ENCODE measurements at places on chromosomes 5 and 9.
A peak's percentile ranks its signal among the peaks of the same experiment; 100 is the strongest.

- DNase-seq: no peak
Measured at GRCh38 chr5:14870337-14871213, 1.0 kb downstream of the ANKH start.

GRCh38 chr5:154364771-154365170 lies 81.0 kb upstream of the SAP30L start:
- no peak for DNase-seq

GRCh38 chr5:141003791-141004611 lies 37.7 kb downstream of the PCDHAC2 start:
- DNase-seq: no peak

GRCh38 chr5:122366501-122366900 lies 54.5 kb downstream of the SNCAIP start:
- no peak for DNase-seq

DNA sequence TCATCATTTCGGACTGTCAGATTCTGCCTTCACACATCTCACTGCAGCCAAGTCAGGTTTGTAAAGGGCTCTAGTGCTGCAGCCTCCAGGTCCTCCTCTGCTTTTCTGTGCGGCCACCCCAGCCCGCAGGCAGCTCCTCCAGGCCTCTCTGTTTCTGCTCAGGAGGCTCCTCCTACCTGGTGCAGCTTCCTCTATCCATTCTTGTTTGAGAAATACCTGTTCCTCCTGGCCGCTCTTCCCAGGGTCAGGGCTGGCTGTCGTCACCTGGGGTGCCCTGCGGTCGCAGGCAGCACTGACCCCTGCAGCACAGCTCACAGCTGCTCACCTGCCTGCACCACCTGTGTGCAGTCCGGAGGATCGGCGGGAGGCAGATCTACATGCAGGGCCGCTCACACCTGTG lies 387.7 kb upstream of the IRX4 start:
- DNase-seq: no peak

DNA sequence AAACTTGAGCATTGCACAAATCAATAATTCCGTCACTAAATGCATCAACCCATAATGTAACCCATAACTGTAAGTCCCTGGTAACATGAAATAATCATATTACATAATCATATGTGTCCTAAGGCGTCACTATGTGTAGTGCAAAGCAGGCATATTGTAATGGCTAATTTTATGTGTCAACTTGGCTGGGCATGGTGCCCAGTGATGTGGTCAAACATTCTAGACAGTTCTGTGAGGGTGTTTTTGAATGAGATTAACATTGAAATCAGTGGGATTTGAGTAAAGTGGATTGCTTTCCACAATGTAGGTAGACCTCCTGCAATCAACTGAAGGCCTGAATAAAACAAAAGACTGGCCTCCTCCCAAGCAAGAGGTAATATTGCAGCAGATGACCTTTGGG lies 794.4 kb upstream of the ACO1 start:
- DNase-seq: no peak

DNA sequence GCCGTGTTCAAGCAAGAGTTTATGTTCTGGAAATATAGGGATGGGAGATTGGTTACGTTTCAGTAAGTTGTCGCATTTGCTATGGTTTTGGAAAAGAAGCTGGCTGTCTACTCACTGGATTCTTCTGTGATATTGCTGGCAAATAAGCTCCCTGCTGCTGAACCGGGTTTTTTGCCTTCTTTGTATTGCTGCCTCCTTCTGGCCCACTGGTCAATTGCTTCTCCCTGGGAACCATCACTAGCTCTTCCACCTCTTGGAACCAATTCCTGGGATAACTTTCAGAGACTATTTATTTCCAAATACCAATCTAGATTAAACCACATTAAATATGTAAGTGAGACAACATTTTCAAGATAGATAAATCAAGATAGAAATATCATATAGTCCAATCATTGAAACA lies 43.0 kb downstream of the NUDT12 start:
- DNase-seq: no peak

DNA sequence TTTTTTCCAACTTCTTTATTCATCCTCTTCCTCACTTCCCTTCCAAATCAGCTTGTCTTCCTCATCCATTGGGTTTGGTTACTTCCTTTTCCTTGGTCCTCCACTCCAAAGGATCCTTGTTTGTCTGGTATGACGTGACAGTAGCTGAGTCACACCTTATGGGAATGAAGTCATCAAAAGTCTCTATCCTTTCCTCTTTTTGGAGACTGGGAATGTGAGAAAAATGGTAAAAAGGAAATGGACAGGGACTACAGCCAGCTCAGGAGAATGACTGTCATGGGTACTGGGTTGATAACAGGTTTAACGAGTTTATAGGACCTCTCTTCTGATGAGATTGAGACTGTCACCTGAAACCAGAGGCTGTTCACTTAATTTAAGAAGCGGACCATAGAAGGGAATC lies 76.2 kb upstream of the MYO10 start:
- no peak for DNase-seq

- no peak for DNase-seq
Measured at GRCh38 chr9:88663771-88664419, 128.9 kb downstream of the NXNL2 start.

DNA sequence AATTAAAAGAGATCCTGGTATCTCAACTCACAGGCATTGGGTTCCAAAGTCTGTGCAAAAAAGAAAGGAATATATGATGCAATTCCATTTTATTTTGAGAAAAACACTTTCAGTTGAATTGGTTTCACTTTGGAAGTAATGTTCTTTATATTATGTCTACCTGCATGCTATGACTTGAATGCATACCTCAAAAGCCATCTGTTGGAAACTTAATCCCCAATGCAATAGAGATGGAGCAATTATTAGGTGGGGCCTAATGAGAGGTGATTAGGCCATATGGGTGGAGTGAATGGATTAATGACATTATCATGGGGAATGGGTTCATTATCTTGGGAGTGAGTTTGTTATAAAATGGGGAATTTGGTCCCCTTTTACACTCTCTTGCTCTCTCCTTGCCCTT lies 293.3 kb downstream of the CSNK1G3 start:
- no peak for DNase-seq

DNA sequence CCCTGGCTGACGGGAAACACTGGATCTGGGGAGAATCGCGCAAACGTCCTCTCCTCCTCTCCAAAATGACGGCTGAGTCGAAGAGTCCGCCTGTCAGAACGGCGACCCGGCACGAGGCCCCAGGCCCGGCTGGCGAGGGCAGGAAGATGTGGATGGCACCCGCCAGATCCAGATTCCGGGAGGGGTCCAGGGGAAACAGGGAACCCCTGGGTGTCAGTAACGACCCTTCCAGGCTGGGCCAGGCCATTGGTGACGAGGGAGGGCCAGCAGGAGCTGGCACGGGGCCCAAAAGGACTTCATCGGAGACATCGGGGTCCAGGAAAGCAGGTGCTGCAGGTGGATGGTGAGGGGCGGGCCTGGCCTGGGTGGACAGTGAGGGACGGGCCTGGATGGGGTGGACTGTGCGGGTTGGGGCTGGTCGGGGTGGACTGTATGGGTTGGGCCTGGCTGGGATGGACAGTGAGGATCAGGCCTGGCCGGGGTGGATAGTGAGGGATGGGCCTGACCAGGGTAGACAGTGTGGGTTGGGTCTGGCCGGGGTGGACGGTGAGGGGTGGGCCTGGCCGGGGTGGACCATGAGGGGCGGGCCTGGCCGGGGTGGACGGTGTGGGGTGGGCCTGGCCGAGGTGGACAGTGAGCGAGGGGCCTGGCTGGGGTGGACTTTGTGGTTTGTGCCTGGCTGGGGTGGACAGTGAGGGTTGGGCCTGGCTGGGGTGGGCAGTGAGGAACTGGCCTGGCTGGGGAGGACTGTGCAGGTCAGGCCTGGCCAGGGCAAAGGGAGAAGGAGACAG lies 14.0 kb downstream of the SLC6A3 start:
- DNase-seq: no peak

GRCh38 chr9:37121881-37122280 lies 1.5 kb downstream of the ZCCHC7 start:
- DNase-seq: no peak

DNA sequence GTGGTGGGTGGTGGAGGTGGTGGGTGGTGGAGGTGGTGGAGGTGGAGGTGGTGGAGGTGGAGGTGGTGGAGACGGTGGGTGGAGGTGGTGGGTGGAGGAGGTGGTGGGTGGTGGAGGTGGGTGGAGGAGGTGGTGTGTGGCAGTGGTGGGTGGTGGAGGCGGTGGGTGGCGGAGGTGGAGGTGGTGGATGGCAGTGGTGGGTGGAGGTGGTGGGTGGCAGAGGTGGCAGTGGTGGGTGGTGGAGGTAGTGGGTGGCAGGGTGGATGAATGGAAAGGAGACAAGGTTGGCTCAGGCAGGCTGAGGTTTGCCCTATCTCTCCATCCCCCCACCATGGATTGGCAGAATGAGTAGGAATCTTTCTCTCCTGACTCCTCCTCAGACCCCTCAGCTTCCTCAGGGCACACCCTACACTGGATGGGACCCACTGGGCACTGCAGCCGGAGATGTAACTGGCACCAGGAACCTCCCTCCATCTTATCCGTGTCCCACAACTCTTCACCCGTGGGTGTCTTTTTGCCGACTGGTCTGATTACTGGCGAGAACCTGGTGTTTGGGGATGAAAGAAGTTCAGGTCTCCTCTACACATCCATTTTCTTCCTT lies 166.3 kb downstream of the C9orf50 start:
- DNase-seq: no peak

- DNase-seq: no peak
Measured at GRCh38 chr5:43313854-43314457, 744 bp upstream of the HMGCS1 start.

DNA sequence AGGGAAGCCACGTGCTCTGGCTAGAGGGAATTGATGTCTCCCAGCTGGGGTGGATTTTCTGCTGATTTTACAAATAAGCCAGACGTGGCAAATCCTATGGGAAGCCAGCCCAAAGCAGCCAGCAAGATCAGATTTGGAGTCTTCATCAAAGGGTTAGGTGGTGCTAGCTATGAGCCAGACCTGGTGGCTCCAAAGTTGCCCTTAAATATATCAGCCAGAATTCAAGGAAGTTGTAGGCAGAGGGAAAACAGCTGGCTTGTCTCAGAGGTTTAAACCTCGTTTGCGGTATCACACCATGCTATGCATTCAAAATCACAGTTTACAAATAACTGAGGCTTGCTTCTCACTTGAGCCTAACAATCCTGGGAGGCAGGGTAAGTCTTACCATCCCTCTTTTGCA lies 313.2 kb downstream of the MLLT3 start:
- DNase-seq: no peak

DNA sequence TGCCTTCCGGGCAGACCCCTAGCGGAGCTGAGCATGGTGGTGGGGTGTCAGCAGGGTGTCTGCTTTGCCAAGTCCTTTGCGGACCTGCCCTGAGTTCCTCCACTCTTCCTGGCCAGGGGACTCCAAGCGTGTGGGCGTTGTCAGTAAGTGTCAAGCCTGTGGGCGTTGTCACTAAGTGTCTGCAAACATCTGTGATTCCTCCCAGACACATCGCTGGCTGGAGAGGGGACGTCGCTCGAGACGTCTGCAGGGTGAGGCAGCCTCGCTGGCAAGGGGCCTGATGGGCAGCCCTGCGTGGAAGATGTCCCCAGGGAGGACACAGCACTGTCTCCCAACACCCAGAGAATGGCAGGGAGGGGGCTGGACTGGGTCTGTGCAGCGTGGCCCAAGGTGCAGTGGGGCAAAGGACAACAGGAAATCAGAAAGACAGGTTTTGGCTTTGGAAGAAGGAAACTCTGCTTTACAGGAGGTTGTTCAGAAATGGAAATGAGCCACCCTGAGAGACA lies 28.8 kb downstream of the ADAMTSL2 start:
- no peak for DNase-seq

GRCh38 chr5:177317959-177318377 lies 6.3 kb upstream of the MXD3 start:
- DNase-seq: peak; percentile 72

GRCh38 chr5:96254980-96255691 lies 177.9 kb downstream of the PCSK1 start:
- peak; percentile 34 for DNase-seq

DNA sequence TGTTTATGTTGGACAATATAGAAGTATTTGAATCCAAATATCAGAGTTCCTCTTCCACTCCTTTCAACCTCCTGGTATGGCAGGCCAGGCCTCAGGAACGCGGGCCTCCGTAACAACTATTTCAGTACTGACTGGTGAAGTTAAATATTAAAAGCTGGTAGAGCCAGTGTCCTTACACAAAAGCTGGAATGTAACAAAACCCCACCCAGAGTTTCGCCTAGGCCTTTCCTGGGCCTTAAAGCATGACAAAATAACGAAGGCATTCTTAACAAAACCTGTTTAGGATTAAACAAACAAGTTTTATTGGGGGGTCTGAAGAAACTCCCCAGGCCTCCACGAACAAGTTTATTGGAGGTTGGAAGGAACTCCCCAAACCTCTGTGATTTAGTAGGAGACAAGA lies 61.6 kb upstream of the GNE start:
- DNase-seq: no peak

DNA sequence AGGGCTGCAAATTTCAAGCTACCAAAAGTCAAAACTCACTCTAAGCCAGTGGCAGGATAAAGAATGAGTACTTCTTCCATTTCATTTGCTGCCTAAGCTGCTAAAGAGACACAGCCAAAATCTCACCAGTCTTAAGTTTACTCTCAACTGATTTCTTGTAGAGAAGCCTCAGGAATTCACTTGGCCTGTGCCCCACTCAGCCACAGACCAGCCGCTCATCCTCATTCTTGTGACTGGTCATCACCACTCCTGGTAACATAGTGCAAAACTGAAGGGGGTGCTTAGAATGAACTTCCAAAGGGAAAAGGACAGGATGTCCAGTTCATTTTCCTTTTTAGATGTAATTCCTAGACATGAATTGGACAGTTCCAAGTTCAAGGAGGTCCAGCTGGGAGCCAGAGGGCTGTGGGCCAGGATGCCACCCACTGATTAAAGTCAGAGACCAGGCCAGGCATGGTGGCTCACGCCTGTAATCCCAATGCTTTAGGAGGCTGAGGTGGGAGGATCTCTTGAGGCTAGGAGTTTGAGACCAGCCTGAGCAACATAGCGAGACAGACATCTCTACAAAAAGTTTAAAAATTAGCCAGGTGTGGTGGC lies 72.7 kb upstream of the RANBP3L start:
- DNase-seq: peak; percentile 73

Data from tibial artery (tissue), 4 donors.